Activated naive CD8-positive, alpha-beta T cell treated with anti-CD3 and anti-CD28 coated beads for 36 hours (primary cell): ENCODE measurements at places on chromosomes 7 and 10.

GRCh38 chr7:158564663-158565035 is 23.0 kb downstream of the PTPRN2 start:
- no peak for DNase-seq

GRCh38 chr10:22853906-22854447 is 73.9 kb upstream of the ARMC3 start:
- no peak for DNase-seq

GRCh38 chr10:30979956-30980355 is 51.7 kb downstream of the ZNF438 start:
- DNase-seq: no peak

DNA sequence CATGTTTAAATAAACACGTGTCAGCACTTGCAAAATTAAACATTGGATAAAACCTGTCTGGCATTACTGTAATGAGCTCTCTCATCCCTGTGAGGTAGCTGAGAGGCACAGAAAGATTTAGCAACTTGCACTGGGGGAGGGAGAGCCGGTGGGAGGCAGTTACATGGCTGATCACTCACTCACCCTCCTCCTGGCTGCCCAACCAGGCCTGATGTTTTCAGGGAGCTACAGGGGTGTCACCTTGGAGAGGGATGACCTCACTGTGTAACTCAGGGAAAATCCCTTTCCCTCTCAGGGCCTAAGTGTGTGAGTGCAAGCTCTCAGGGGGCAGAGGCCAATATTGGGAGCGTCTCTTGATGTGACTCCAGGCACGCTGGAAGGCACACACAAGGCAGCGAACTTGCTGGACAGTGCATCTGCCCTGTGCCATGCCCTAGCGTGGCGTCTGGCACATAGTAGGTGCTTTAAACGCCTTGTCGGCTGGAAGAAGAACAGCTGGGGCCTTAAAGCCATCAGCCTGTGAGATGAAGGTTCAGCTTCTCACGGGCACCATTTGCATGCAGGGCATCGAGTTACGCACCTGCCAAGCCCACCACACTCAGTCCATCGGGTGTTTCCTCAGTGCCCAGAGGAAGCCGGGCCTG is 51.1 kb downstream of the ELFN1 start:
- no peak for DNase-seq

- peak; percentile 64 for DNase-seq
Measured at GRCh38 chr10:23095404-23095965, at the start of gene MSRB2. Gene MSRB2 (plus strand): TSS chr10:23095579. CDS start chr10:23095609, 30 bp downstream.

DNA sequence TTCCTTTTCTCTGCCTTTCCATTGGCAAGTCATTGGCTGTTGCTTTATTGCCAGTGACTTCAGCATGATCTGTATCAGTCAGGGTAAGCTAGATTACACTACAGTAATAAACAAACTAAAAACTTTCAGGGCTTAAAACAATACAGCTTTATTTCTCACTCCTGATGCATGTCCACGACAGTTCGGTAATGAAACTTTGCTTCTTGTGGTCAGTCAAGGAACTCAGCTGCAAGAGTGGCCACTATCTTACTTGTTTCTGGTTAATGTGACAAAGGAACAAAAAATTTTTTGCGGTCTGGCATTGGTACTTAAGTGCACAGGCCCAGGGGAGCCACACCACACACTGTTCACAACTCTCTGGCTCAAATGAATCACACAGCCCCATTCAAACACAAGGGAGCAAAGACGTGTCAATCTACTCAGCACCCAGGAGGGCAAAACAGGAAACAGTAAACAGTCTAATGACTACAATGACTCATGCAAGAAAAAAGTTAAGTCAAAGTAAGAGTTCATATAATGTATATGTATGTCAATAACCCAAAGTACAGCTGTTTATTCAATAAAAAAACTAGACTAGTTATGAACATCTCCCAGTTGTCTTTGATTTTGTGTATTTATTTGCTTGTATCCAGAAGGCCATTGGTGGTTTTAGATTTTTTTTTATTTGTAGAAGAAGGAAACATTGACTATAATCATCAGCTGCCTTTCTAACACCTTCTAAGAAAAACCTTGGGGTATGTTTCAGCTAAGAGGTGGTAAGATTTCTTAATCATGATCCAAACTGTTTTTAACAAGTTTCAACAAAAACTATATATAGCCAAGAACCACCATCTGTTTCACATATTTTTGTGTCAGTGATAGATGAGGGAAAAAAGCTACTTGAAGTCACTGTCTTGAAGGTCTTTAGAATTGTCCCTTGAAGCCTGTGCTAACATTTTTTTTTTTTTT is 134.4 kb upstream of the FAM3C start:
- DNase-seq: peak; percentile 58

DNA sequence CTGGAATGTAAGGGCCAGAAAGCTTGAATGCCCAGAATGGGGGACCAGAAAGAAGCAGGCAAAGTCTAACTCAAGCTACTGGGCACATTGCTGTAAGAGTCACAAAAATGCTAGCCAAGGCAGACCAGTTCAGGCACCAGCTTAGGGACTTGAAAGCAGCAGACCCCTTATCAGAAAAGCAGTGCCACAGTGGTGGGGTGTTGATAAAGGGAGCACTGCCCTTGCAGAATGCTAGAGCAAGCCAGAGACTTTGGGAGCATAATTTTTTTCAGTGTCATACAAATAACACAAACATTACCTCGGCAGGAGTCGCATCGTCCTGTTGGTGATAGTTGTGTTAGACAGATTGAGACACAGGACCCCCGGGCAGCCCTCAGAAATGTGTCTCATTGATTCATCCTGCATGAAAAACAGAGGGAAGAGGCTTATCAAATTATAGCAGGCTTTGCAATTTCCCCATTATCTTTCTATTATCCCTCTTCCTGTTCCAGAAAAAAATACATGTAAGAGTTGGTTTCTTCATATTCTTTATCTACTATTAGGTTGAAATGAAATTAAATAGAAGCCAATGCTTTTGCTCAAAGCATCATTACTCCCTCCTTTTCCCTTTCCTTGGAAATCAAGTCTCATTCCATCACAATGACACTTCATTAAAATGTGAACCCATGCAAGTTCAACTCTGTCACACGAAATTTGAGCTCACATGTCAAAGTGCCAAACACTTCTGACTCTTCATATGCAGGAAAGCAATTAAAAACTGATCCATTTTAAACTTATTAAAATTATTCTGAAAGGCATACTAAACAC is 13.4 kb downstream of the LRRC17 start:
- DNase-seq: no peak

- no peak for DNase-seq
Measured at GRCh38 chr10:87761153-87761552, 56.9 kb downstream of the ATAD1 start.

GRCh38 chr7:106332201-106332600 is 47.4 kb upstream of the NAMPT start:
- DNase-seq: no peak
